Stimulated activated CD4-positive, alpha-beta T cell treated with anti-CD3 and anti-CD28 coated beads, Interleukin-1b, Interleukin-23, amount 100 ng/mL, for 1 hour (primary cell): ENCODE measurements at places on chromosomes 3 and 15.

- no peak for DNase-seq
Observed at GRCh38 chr15:100255644-100256043, 86.1 kb downstream of the ADAMTS17 start.

- no peak for DNase-seq
Observed at GRCh38 chr3:25542492-25543039, 114.5 kb downstream of the RARB start.

GRCh38 chr3:98807011-98807410, 43.9 kb downstream of the ST3GAL6 start:
- DNase-seq = no peak

- DNase-seq = no peak
Observed at GRCh38 chr15:93583552-93583951, 494.5 kb upstream of the RGMA start.

- no peak for DNase-seq
Observed at GRCh38 chr3:312160-312733, 115.7 kb downstream of the CHL1 start.

GRCh38 chr3:141285570-141285969, 53.9 kb downstream of the PXYLP1 start:
- DNase-seq = no peak

GRCh38 chr3:5840056-5840455, 652.5 kb downstream of the EDEM1 start:
- no peak for DNase-seq

GRCh38 chr15:96716478-96716877, 386.0 kb downstream of the NR2F2 start:
- no peak for DNase-seq

DNA sequence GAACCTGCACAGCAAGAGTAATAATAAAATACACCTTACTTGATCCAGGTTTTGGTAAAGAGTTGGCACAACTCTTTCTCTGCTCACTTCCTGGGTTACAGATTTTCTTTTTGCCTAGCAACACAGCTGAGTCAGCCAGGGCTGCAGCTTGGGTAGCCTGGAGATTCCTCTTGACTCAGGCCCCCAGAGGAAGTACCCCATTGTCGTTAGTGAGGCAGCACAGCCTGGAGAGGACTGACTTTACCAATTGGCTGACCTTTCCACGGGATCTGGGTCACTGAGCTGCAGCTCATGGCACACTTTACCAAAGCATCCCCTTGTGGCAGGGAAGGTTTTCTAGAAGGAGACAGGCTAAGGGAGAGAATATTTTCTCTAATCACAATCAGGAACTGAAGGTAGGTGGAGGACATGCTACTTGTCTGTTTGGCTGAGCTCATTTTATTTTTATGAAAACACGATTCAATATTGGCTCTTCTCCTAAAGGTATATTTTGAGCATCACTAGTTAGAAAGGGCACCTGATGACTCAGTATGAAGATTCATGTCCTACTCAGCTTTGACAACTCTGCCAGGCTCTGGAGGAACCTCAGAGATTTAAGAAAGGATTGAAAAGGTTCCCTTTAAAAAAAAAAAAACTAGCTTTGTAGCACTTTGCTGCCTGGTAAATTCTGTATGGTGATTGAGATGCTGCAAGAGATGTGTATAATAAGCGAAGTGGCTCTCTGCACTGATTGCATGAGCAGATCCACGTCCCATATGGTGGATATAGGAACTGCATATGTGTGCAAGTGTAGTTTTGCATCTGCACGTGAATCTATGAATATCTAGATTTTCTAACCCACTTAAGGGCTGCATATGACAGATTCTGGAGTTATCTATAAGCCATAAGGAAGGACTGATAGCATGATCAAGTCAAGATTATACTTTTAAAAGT, 124.8 kb downstream of the CHDH start:
- no peak for DNase-seq

DNA sequence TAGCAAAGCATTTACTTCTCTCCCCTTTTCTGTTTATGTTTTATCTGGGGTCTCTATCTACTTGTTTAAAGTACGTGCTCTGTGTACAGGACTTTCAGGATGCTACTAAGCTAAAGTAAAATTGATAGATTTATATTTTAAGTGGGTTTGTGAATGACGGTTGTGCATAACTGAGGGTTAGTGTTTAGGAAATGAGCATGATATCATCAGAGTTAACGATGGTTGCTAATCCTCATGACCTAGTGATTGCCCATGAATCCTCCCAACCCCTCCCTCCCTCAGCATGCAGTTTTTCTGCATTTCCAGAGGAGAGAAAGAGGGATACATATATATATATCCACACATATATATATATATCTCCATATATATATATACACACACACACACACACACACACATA, 957.2 kb downstream of the TUSC7 start:
- no peak for DNase-seq

GRCh38 chr3:53361852-53362251, 14.5 kb upstream of the DCP1A start:
- DNase-seq = no peak

DNA sequence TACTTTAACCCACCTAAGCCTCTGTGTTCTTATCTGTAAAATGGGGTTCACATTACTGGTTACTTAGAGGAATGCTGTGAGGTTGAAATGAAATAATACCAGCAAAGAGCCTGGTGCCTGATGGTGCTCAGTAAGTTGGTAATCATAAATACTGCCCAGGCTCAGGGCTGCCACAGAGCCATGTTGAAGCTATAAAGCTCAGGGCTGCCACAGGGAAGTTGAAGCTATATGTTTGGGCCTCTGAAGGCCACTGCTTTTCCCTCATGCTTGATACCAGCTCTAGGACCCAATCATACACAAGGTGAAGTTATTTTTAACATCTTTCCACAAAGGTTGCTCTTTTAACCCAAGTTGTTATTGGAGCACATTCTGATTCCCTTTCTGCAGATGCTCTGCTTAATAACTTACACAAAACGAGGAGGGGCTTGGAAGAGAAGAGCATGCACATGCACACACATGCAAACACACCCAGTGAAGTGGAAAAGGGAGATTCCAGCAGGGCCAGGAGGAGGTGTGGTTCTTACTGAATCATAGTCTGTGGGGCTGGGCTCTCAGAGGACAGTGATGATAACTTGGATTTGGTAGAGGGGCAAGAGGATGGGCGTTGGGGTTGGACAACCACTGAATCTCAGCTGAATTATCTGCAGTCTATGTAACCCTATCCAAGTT, 17.4 kb downstream of the PARP14 start:
- DNase-seq = no peak

GRCh38 chr3:163671201-163671600, 1407.1 kb downstream of the SI start:
- no peak for DNase-seq

- no peak for DNase-seq
Observed at GRCh38 chr3:100602506-100603444, 6.6 kb upstream of the ADGRG7 start.

DNA sequence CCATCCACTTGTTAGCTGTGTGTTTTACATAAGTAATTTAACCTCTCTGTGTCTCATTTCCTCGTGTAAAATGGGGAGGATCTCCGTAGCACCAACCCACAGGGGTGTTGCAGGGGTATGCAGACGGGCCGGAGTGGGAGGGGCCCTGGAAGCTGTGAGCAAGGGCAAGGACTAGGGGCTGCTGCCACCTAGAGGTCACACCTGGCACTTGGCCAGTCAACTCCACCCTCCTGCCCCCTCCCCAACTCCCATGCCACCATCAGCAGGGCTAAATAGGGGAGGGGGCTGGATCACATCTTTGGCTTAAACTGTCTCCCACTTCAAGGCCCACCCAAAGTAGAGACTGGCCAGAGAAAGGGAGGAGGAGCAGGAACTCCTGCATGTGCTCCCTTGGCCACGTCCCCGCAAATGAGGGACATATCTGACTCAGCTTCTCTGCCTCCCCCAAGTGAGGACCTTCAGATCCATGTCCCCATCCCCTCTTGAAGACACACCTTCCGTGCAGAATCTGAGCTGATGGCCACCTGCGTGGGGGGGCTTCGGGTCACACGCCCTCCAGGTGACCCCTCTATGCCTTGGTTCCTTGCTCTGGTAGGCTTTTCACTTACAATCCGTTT, 2.6 kb downstream of the CCDC9B start:
- DNase-seq = peak; percentile 55

GRCh38 chr3:52025453-52025852, 29.8 kb upstream of the RPL29 start:
- DNase-seq = no peak

- DNase-seq = no peak
Observed at GRCh38 chr15:32956006-32956405, 238.2 kb downstream of the GREM1 start.

DNA sequence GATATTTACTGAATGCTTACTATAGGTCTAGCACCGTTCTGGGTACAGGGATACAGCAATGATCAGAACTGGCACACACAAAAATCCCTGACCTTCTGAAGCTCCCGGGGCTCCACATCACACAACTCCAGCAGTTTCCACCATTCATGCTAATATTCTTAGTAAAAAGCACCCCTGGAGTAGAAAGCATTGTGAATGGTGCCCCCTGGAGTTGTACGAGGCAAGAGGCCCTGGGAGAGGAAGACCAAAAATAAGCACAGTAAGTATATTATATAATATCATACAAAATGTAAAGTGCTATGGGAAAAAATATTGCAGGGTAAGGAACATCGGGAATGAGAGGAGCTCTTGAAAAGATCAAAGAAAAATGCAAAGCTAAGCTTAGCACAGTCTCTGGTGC, 790 bp upstream of the SRGAP3 start:
- no peak for DNase-seq

DNA sequence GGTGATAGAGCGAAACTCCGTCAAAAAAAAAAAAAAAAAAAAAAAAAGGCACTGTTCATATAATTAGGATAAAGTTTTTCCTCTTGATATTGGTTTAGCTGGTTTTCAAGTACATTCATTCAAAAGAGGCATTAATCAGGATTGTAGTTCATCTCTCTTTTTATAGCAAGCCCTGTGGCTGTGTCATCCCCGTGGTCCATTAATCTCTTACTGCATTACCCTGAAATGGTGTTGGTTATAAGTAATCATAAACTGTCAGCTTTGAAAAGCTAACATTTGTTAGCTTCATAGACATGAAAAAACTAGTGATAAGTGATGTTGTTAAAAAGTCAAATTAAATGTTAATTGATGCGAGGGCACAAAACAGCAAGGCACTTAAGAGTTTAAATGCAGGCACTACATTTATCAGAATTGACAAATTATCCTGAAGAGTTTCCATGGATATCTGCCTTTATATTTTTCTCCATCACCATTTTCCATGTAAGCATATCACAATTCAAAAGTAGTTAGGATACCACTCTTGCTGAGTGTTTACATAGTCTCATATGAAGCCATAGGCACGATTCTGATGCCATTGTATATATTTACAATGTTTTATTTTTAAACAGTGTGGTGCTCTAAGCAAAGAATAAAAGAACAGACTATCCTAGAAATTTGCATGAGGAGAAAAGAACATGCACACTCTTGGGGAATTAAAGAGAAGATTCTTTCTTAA, 193.1 kb downstream of the OTOL1 start:
- no peak for DNase-seq

DNA sequence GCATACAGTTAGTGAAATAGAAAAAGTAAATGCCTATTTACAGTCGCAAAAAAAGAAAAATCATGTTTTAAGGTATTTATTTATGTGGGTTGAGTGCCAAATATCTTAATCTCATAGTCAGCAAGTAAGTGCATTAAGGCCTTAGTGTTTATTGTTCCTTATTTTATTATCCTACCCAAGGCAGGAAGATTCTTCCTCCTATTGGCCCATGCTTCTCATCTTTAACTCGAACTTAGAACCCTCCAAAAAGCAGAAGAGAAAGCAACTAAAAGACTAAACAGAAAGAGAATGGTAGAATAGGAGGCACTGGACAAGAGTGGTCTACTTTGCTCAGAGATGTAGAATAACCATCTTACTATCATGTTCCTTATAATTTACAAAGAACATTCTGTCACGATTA, 7.5 kb downstream of the RFX7 start:
- no peak for DNase-seq

DNA sequence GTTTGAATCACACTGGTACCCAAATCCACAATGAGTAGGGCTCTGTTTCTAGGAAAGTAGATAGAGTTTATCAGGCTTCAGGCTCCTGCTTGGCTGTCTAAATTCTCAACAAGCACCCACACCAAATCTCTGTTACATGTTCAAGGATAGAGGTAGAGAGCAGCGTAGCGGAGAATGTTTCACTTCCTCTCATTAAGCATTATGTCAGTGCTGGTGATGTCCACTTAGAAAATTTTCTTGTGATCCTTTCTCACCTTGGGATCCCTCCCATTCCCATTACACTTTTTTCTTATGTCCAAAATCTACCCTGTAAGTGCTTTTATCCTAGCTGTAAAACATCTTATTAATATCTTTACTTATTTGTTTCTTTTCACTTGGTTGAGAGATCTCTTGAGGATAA, 34.7 kb upstream of the GCSAM start:
- DNase-seq = no peak

GRCh38 chr15:44163370-44163769, 31.7 kb downstream of the FRMD5 start:
- no peak for DNase-seq

DNA sequence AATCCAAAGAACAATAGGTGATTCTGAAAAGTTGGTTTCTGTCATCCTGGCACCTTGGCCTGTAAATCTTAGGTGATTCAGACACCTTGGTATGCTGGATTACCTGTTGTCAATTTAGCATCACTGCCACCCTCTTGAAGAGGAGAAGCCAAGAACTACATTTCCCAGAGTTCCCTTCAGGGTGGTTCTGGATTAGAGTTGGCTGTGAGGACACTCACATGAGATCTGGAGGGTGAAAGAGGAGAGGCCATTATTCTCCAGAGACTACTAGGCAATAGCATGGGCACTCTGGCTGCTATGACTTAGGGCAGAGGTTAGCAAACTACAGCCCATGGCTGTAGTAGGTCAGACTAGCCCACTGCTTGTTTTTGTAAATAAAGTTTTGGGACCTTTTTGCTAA, 41.7 kb upstream of the CORO2B start:
- DNase-seq = no peak

GRCh38 chr3:113287803-113288648, 76.7 kb downstream of the BOC start:
- peak; percentile 28 for DNase-seq

- DNase-seq = no peak
Observed at GRCh38 chr15:48021336-48022086, 99.3 kb upstream of the SLC24A5 start.

- no peak for DNase-seq
Observed at GRCh38 chr15:63340353-63340752, 41.3 kb downstream of the CA12 start.

DNA sequence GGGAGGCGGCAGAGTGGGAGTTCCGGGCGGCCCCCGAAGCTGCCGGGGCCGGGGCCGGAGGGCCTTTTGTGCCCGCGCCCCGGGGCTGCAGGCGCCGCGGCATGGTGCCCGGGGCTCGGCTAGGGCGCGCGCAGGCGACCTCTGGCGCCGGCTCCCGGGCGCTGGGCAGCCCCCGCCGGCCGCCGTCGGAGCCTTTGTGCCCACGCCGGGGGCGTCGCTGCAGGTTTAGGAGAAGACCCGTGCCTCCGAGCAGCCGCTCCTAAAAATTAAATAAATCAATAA, 299 bp downstream of the PAQR9 start:
- no peak for DNase-seq

DNA sequence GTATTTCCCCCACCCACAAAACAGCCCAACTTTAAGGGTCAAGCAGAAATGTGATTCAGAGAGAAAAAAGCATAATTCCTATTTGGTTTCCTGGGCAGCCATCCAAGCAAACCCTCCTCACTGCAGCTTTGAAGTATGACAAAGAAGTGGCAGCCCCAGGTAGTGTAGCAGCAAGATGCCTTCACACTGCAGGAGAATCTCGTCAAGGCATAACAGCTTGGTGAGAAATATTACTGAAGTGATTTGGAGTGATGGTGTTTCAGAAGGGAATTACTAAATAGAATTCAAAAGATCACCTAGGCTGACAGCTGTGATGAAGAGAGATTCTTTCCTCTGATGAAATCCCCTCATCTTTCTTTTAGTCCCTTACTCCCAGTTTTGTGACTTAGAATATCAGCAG, 173.9 kb downstream of the PYDC2 start:
- DNase-seq = no peak
